ENCODE measurements at places on chromosomes 16 and 17. TPM values are rescaled to one million over a fixed set of nuclear protein-coding genes. Genes with fewer than 3 reads are reported as not detected.
A peak's percentile ranks its signal among the peaks of the same experiment; 100 is the strongest.

DNA sequence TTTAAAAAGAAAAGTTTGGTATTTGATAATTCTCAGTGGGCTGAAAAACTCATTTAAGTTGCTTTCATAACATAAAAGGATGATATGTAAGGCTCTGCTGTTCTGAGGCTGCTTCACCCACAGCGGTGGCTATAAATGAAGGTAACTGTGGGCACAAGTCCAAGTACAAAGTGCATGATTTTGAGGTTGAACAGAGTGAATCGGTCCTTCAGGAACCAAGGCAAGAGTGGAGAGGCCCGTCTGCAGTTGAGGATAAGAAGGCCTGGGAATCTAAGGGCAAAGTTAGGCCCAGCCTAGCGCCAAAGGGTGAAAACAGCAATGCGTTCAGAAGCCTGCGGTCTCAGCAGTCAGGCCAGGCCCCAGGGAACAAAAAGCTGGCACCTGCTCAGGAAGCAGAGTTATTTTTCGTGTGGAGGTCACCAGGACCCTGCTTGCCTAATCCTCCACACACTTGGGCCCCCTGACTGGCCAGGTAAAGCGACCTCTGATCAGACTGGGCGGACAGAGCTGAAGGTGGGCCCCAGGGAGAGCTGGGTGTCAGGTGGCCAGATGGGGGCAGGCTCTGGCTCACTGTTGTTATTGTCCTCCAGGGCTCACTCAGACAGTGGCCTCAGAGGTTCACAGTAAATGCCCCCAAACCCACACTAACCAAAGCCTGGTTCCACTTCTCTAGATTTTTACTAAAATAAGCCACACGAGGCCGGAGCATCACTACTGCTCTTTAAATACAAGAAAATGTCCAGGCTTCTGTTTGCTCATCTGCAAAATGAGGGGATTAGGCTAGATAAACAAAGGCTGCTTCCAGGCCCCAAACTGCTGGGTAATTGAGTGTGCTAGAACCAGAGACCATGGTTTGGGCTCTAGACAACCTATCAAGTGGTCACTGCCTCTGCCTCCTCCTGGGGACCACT is 46.5 kb downstream of the TEX2 start:
- DNase-seq, result peak; percentile 14

DNA sequence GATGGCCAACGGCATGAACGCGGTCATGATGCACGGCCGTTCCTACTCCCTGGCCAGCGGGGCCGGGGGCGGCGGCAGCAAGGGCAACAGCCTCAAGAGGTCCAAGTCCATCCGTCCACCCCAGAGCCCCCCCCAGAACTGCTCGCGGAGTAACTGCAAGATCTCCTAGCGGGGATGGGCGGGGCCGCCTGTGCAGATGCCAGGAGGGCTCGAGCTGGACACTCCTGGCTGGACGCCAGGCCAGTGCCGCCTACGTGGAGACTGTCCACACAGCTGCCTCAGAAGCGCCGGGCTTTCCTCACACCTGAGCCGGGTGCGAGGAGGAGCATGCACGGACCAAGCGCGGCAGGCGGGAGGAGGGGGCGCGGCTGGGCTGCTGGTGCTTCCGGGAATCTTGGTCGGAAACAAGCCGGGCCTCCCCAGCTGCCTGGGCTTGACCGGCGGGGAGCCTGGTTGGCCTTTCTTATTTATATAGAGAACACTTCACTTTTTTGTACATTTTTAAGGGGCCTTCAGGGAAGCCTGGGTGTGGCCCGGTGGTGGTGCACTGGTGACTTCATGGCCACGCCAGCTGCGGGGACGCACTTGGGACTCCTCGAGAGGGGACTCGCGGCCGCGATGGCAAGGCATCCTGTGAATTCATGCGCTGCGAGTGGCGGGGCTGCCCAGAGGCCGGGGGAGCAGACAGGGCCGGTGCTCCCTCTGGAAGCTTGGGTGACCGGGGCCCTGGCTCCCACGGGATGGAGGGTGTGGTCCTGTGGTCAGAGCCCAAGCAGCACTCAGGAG is 3.1 kb upstream of the WFIKKN1 start:
- DNase-seq, result no peak

DNA sequence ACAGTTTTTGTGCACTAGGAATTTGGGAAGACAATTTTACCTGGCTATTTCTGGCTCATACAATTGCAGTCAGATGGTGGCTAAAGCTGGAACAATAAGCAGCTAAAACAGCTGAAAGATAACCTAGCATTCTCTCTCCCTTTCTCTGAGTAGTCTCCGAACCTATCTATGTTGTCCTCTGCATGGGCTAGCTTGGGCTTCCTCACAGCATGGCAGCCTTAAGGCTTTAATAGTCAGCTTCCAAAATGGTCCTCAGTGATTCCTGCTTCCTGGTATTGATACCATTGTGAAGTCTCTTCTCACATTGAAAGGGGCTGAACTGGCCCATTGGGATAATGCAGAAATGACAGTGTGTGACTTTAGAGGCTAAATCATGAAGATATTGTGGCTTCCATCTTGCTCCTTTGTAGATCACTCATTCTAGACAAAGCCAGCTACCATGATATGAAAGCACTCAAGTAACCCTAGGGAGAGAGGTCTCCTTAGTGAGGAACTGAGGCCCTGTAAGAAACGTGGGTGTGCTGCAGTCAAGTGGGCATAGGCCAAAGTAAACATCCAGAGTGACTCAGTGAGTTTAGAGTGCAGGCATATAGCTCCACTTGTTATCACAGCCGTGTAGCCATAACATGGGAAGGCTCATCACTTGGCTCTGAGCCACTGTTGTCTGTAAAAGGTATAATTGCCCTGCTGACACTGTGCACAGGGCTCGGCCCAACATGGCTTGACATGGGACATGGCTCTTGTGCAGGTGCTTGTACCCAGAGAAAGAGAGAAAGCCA is 5.5 kb upstream of the VKORC1 start:
- no peak for DNase-seq

DNA sequence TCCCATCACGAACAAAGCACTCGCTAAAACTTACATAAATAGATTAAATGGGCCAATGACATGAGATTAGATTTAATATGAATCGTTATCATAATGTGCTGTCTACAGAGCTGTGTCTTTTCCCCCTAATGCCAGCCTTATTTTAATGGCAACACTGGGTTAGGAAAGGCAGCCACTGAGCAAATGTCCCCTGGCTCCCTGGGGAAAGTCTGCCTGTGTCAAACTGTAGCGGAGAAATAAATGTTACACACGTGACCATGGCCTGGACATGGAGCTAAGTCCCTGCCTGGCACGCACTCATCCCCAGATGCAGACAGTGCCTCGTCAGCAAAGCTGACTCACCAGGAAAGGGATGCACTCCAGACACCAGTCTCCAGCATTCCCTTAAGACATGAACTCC is 61.3 kb upstream of the SDK2 start:
- DNase-seq, result no peak

DNA sequence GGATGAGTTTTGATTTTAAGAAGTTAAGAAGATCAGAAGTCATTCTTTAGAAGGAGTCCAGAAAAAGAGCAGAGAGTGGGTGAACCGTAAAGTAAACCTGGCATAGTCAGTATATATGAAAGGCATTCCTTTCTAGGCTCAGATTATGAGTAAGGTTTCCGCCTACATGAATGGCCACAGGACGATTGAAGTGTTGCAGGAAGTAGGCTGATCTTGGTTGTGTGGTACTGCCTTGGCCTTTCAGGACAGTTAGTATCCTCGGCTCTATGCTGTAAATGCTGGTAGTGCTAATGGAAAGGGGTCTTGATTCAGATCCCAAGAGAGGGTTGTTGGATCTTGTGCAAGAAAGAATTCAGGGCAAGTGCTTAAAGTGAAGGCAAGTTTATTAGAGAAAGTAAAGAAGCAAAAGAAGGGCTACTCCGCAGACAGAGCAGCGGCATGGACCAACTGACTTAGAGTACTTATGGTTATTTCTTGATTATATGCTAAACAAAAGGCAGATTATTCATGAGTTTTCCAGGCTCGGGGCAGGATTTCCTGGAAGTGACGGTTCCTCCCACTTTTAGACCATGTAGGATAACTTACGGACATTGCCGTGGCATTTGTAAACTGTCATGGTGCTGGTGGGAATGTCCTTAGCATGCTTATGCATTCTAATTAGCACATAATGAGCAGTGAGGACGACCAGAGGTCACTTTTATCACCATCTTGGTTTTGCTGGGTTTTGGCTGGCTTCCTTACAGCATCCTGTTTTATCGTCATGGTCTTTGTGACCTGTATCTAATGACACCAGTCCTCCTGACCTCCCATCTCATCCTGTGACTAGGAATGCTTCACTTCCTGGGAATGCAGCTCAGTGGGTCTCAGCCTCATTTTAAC is 164.8 kb downstream of the SNX29 start:
- DNase-seq, result no peak

- no peak for DNase-seq
Observed at GRCh38 chr16:11203111-11203623, 52.8 kb downstream of the SOCS1 start.

DNA sequence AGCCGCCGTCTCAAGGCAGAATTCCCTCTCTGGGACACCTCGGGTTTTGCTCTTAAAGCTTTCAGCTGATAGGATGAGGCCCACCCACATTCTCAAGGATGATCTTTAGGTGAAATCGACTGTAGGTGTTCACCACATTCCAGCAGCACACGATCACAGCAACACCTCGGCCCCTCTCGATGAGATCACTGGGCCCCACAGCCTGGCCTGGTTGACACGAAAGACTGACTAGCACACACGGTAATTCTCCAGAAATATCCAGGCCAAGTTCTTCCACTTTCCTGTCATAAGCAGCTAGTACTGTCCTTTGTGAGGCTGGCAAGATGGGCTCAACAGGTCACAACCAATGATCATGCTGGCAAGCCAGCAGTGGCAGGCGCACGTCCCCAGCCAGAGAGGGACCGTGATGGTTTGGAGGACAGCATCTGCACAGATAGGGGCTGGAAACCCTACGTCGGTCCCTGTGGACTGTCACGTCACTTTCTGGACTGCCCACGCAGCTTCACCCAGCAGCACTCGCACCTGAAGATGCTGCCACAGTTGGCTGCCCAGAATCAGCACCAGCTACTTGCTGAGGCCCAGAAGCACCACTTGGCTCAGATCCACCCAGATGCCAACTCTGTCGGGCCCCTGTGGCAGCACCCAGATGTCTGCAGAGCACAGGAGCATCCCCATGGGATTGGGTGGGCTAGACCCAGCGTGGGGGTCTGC is 17.4 kb downstream of the TMC6 start:
- no peak for DNase-seq

- DNase-seq, result no peak
Observed at GRCh38 chr17:35373984-35374765, 754 bp upstream of the SLFN11 start.

GRCh38 chr17:17883801-17884200 is 47.0 kb upstream of the SREBF1 start:
- DNase-seq, result no peak

DNA sequence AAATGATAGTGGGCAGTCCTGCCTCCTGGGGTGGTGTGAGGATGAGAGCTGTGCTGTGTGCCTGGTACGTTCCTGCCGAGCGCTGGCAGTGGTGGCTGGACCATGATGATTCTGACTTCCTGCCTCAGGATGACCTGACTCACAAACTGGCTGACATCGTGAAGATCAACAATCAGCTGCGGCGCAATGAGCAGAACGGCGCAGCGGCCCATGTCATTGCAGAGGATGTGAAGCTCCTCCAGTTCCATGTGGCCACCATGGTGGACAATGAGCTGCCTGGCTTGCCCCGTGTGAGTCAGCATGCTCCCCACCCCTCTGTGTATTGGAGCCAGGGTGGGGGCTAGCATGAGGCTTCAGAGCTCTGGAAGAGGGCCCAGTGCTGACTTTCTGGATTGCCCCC is 13.1 kb downstream of the POLR2A start:
- no peak for DNase-seq

GRCh38 chr16:87603684-87604633 is 1.7 kb downstream of the JPH3 start:
- no peak for DNase-seq

CCL8 gene
- not detected for total RNA-seq

PDIA2 gene
- 0.34 TPM for total RNA-seq

CLEC3A gene
- total RNA-seq, result not detected

MT1G gene
- not detected for total RNA-seq
